ENCODE measurements at places on chromosomes 12 and 14.

GRCh38 chr12:31491841-31492598 is 98.9 kb downstream of the DENND5B start:
- DNase-seq = peak; percentile 93

DNA sequence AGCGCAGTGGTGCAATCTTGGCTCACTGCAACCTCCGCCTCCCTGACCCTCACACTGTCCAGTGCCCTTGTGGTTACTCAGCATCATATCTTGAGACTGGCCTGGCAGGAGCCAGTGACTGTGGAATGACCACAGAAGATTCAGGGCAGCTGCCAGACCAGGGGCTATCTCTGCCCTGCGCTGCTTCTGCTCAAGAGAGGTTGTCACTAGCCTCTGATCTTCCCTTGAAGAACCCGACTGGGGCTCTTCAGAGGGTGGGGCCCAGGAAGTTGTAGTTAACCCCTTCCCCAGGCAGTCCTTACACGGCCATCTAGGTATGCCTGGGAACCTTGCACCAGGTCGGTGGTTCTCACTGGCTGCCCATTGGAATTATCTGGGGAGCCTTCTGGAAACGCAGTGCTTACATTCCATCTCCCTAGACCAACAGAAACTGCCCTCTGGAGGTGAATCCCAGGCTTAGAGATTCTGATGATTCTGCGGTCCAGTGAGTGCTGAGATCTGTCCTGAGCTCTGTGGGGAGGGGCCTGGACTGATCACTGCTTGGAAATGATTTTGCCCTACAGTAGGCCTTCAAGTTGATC is 41.4 kb downstream of the PLEKHG3 start:
- no peak for DNase-seq

GRCh38 chr12:52391618-52392002 is 6.2 kb upstream of the KRT84 start:
- no peak for DNase-seq

- no peak for DNase-seq
These were observed 59.2 kb upstream of the RTRAF start for GRCh38 chr14:51929910-51930682.

- no peak for DNase-seq
These were observed 992.9 kb downstream of the GALC start for GRCh38 chr14:87000081-87000480.

- no peak for DNase-seq
These were observed 20.9 kb downstream of the RASSF3 start for GRCh38 chr12:64631197-64631596.

GRCh38 chr12:96106137-96106536 is 70.8 kb upstream of the LTA4H start:
- no peak for DNase-seq

GRCh38 chr12:64187794-64188193 is 34.3 kb downstream of the KICS2 start:
- DNase-seq = no peak

- no peak for DNase-seq
These were observed 25.9 kb upstream of the PPFIBP1 start for GRCh38 chr12:27498149-27498548.
